ENCODE measurements at places on chromosomes 2 and 18.

- no peak for DNase-seq
Observed at GRCh38 chr2:39481611-39482010, 44.5 kb upstream of the MAP4K3 start.

DNA sequence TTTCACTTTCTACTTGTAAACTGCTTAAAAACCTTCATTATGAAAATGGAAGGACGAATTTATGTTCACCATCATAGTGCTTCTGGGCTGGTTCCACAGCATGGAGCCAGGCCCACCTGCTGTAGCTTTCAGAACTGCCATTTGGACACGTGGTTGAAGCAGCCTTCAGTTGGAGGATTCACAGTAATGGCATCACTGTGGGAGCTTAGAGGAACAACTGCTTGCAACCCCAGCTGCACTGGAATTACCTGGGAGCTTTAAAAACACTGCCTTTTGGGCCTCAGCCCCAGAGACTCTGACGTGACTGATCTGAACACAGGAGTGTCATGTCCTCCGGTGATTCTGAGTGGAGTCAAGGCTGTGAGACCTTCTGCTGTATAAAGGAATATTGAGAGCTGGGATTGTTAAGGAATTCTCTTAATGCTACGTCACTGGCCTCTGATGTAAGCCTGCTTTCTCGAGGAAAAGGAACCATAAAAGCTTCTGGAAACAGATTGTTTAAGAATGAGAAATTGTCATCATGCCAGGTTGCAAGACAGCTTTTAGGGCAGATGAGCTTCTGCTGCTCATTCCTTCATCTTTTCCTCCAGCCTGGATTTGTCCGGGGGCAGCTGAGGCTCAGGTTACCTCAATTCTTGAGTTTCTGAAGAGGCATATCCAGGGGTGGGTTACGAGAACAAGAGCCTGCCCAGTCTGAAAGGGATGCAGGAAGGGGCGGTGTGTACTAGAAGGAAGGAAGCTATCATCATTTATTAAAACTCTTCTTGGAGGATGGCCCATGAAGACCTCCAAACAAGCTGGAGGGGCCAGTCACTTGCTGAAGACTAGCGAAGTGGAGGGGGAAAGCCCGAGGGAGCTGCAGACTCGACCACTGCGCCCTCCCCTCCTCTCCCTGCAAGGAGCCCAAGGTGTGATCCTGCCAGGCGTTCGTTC is 1.3 kb upstream of the IL1R1 start:
- DNase-seq: no peak

DNA sequence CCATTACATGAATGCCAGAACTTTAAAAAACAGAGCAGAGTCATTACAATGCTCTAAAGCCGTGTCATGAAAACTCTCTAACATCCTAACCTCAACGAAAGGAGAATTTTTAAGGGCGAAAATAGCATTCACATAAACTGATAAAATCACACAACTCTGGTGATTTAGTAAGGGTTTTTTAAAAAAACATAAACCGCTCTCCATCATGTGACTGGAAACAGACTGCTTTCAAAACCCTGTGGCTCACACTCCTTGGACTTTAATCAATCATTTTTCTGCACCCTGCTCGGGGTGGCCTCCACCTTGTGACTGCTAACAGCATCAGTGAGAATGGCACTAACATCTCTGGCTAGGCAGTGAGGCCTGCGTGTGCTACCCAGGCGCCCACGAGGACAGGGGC is 12.1 kb downstream of the DOCK10 start:
- no peak for DNase-seq

DNA sequence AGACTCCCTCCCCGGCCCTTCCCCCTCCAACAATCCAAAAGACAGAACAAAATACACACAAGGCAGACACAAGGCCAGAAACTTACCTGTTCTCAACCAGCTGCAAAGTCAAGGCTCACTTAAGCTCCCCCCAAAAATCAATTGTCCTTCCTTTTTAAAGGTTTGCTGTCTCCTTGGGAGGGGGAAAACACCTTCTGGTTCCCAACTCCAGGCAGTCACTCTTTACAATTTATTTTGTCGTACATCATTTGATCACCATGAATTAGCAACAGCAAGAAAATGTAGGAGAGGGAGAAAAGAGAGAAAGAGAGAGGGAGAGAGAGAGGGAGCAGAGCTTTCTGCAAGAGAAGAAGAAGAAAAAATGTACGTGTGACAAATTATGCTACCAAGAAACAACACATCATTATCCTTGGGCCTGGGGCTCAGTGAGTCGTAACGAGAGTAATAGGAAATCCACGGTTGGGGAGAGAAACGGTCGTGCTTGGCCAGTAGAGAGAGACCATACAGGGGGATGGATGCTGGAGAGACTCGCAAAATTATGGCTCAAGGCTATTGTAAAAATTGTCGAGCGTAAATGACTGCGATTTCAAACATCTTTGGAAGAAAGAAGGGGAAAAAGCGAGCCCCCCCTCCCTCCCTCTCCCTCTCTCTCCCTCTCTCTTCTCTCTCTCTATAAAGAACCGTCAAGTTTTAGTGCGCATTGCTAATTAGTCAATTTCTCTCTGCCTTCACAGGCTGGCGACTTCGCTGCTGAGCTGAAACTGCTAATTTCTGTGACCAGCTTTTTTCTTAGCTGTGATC is at the start of gene KLHL14:
Gene KLHL14, minus strand, starts transcription at position 443 of the 801 bp plus-strand sequence. CDS start 2,432 bp downstream, outside the sequence.
- DNase-seq: no peak

DNA sequence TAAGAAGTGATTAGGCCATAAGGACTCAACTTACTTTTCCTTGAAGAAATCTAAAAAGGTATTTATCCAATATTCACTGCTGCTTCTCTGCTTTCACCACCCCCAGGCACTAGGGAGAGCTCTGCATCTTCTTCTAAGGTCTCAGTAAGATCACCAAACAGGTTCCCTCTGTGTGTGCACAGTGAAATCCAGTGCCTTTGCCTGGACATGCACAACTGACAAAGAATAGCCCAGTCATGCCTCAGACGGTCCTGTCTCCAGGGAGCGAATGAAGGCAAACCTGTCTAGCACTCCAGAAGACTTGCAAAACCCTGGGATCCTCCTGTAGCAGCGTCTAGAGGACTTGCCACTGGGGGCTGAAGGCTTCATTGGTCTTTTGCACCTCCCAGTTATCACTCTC is 344.5 kb upstream of the LRATD1 start:
- DNase-seq: no peak

DNA sequence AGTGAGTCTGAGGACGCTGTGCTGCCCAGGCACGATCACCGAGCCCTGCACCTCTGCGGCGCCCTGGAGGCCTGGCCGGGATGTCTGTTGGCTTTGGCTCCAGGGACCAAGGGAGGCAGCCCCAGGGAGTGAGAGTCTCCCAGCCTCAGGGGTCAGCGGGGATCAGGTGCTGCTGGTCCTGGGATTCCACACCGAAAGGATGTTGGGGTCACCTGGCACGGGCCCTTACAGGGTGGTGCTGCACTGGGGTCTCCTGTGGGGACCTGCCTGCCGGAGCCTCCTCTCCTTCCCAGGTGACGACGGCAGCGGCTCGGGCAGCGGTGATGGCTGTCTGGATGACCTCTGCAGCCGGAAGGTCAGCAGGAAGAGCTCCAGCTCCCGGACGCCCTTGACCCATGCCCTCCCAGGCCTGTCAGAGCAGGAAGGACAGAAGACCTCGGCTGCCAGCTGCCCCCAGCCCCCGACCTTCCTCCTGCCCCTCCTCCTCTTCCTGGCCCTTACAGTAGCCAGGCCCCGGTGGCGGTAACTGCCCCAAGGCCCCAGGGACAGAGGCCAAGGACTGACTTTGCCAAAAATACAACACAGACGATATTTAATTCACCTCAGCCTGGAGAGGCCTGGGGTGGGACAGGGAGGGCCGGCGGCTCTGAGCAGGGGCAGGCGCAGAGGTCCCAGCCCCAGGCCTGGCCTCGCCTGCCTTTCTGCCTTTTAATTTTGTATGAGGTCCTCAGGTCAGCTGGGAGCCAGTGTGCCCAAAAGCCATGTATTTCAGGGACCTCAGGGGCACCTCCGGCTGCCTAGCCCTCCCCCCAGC is 30.5 kb downstream of the GPC1 start:
- DNase-seq: no peak

DNA sequence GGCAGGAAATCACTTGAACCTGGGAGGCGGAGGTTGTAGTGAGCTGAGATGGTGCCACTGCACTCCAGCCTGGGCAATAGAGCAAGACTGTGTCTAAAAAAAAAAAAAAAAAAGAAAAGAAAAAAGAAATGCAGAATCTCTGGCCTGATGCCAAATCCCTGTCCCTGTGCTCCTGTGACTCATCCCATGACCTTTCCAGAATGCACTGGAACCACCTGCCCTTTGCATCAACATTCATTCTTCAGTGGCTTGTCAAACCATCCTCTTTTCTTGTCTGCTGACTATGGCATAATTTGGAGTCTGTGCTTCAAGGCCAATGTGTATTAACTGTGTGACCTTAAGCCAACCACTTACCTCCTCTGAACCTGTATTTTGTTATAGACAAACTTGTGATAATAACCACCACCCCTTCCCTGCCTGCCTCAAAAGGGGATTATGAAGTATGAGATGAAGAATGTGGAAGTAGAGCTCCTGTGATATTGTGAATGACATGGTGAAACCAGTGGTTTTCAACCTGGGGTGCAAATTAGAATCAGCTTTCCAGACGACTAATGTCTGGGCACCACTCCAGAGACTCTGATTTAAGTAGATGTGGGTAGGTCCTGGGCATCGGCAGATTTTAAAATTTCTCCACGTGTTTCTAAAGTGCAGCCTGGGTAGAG is 189.3 kb downstream of the CLIP4 start:
- no peak for DNase-seq
